ENCODE measurements at places on chromosomes 2 and 18. TPM values are rescaled to one million over a fixed set of nuclear protein-coding genes. Genes with fewer than 3 reads are reported as not detected.

DNA sequence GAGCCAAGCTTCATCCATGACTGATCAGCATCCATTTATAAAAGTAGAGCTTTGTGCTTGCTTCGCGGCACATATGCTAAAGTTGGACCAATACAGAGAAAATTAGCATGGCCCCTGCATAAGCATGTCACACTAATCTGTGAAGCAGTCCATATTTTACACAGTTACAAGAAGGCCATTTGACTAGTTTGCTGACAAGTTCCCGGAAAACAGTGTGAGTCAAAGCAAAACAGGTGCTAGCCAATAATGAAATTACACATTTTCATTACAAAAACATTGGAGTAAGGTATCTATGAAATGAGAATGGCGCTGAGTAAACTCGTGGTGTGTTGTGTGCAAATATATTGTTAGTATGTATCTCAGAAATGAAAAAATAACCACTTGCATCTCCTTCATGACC, 4.7 kb downstream of the ANKRD62 start:
- DNase-seq = no peak

- DNase-seq = no peak
These were observed 65.4 kb downstream of the EPG5 start for GRCh38 chr18:45901654-45902210.

GRCh38 chr2:119484834-119485233, 39.4 kb downstream of the SCTR start:
- DNase-seq = no peak

Gene ANO7
- total RNA-seq = 0.14 TPM

Gene GTF2A1L
- total RNA-seq = not detected

DNA sequence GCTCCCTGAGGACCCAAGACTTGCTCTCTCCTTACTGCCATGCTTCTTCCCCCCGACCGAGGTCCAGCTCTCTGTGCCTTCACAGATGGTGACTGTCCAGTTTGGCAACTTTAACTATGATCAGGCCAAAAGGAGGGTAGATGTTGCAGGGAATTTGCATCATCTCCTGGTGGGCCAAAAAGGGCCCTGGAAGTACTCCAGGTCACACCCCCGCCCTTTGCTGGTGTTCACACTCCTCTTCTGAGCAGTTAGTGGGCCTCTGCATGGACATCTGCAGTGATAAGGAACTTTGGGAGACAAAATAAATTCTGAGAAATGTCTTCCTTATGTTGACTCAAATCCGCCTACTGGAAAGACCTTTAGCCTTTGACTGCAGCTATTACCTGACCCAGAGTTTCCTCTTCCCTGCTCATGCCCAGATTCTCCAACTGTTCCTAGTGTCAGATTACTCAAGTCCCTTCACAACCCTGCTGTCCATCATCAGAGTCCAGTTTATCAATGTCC, 234.4 kb downstream of the LOXHD1 start:
- DNase-seq = no peak
